Mammary epithelial cell (primary cell): ENCODE measurements at places on chromosomes 2 and 18.
A peak's percentile ranks its signal among the peaks of the same experiment; 100 is the strongest.

DNA sequence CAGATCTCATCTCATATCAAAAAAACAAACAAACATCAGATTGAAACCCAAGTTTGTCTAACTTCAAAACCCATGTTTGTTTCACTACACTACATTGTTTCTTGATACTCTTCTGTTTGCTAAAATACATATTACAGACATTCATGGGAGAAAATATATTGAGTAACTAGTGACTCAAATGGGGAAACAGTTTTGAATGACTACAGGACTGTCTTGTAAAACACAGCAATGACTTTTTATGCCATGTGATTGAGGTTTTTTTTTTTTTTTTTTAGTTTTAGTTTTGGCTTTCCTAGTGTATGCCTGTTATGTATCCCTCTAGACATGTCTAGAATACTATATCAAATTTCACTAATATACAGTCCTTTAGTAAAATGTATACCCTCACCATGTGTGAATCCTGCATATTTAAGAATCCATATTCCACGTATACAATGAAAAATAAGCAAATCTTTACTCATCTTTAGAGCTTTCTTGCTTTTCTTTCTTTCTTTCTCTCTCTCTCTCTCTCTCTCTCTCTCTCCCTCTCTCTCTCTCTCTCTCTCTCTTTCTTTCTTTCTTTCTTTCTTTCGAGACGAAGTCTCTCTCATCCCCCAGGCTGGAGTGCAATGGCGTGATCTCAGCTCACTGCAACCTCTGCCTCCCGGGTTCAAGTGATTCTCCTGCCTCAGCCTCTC lies 46.6 kb upstream of the SERTAD2 start:
- peak; percentile 65 for DNase-seq

- no peak for DNase-seq
Observed at GRCh38 chr2:233059797-233060500, at the start of gene INPP5D. INPP5D (plus strand) TSS chr2:233060342; CDS start chr2:233060479, 137 bp downstream.

DNA sequence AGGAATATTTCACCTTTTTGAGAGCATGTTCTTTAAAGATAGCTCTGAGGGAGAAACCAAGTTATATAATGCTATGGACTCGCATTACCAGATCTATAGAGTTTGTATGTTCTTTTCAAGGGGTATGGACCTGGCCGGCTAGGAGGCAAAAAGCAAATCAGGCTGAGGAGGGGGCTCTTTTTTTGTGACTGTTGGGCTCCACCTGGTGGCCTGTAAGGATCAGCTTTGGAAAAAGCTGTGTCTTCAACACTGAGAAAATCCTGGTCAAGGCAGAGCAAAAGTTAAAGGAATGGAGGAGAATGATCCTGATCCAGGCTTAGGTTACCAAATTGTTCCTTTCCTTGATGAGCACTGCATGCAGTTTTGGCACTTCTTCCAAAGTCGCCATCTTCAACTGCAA lies 180.5 kb downstream of the DIS3L2 start:
- peak; percentile 14 for DNase-seq

GRCh38 chr2:237264480-237265219 lies 149.3 kb downstream of the COL6A3 start:
- no peak for DNase-seq

GRCh38 chr18:8937160-8938094 lies 165.1 kb upstream of the NDUFV2 start:
- DNase-seq = peak; percentile 36

GRCh38 chr2:150885774-150886386 lies 375.8 kb downstream of the RBM43 start:
- DNase-seq = no peak

GRCh38 chr2:68857855-68858456 lies 13.2 kb downstream of the BMP10 start:
- DNase-seq = no peak

- no peak for DNase-seq
Observed at GRCh38 chr2:43699761-43700160, 23.5 kb upstream of the C1GALT1C1L start.

DNA sequence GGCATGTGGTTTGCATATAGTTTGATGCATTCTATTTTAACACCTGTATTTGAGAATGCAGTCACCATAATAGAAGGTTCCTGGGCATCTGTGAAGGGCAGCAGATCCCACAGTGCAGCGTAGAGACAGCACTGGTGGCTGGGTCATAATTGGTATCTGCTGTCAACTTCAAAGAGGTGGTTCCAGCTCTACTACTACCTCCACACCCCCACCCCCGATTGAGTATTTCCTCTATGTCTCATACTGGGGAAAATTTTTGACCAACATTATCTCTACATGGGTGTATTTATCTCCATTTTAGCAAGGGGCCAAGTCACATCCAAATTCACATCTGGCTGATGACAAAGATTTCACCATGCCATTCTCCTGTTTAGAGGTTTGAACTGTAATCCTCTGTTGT lies 43.0 kb downstream of the TRPM8 start:
- DNase-seq = no peak

- no peak for DNase-seq
Observed at GRCh38 chr2:210540471-210540870, 15.9 kb upstream of the CPS1 start.

DNA sequence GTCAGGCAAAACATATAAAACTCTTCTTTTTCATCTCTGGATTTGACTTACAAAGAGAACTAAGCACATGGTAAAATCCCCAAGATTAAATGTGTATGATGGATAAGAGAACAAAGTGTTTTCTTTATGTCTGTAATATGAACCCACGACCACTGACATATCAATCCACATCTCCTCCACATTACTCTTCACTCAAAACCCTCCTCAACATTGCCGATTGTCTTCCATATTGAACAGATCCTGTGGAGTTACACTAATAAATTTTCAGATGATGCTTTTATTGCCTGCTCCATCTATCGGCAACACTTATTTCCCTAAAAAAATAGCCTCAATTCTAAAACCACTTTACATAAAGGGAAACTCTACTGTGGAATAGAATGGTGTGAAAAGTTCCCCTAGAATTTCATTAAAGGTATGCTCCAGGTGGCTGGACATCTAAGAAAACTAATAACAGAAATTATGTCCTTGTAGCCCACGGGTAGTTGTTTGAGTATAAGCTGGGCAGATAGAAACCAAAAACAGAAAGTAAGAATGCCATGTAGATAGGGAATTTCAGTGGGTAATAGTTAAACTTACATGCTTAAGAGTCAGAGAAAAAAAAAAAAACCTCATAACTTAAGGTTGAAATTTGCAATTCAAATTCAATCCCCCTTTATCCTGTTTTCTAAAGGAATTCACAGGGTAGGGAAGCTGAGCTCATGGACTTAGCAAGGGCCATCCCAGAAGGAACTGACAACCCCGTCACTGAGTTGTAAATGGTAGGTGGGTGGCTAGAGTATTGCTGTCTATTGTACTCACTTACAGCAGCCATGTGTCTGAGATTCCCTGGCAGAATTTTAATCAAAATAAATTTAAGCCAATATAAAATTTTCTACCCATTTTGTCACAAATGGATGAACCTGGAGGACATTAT lies 305.4 kb upstream of the LYPD1 start:
- DNase-seq = no peak

GRCh38 chr2:19868701-19869580 lies 32.8 kb downstream of the TTC32 start:
- no peak for DNase-seq
